ENCODE measurements at places on chromosomes 12 and 14.

GRCh38 chr14:23173031-23173430 is 10.4 kb downstream of the SLC7A8 start:
- no peak for DNase-seq

GRCh38 chr12:122834921-122835749 is at the start of gene HIP1R:
Gene HIP1R, plus strand, starts transcription at chr12:122835457. Its CDS starts 94 bp downstream, at chr12:122835551.
- peak; percentile 90 for DNase-seq

DNA sequence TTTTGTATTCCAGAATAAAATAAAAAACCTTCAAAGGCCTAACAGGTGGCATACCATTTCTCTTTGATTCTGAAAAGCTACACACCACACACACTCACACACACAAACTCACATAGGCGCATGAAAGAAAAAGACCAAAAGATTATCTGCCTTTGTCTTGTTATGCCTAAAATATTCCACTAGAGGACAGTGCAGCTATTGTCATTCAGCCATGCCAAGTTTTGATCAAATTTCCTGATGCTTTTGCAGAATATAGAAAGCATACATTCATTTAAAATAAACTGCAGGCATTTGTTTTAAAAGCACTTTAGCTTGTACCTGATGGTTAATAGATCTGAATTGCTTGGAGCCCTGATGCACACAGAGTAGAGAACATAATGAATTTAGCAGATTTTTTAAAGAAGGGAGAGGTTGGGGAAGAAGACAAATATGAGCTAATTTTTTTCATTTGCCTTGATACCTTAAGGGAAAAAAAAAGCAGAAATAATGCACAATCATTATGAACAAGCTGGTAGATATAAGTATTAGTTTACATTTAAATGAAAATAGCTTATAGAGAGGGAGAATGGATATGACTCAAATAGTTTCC is 1766.9 kb upstream of the SEL1L start:
- DNase-seq = peak; percentile 33

GRCh38 chr12:48969833-48970701 is 1.5 kb downstream of the WNT10B start:
- DNase-seq = no peak

DNA sequence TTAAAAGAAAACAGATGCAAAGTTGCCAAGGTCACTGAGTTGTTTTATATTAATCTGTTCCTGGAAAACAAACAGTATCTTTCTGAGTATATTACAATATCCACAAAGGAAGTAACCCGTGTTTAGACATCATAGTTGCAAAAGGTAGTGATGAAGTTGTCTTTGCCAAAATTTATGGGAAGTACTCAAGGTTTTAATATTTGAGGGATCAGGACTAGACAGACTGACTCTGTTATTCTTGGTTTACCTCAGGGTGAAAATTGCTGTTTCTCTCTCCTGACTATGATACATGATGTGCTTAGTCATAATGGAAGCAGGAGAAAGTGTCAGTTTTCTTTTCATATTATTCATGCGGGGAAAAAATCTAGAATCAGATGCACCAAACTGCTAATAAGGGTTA is 28.3 kb downstream of the TMEM233 start:
- no peak for DNase-seq

DNA sequence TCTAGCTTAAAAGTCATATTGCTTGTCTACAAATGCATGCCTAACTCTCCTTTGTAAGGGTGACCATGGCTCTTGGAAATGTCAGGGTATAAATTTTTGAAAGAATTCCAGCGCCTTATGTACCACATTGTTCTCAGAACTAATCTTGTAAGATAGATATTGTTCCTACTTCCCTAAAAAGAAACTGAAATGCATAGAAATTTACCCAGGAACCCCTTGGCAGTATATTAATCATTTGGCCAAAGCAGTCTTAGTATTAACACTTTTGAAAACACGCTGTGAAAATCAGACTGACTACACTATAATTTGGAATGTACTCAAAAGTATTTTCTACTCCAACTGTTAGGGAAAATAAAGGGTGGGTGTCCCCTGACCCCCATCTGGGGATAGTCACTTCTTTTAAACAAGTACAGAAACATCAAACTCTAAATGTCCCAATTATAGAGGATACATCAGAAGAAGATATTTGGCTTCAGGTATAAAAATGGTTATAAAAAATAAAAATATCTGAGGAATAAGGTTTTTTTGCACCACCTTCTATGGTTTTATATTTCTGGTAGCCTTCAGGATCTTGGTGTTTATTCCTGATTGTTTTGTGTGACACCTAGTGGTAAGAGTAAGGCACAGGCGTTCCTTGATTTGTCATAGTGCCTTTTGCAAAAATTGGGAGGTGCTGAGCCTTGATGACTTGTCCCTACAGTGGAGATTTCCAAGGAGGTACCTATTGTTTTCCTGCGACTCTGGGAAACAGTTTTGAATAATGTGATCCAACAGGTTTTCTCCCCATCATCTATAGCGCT is 2.2 kb upstream of the NFKBIA start:
- DNase-seq = peak; percentile 74

DNA sequence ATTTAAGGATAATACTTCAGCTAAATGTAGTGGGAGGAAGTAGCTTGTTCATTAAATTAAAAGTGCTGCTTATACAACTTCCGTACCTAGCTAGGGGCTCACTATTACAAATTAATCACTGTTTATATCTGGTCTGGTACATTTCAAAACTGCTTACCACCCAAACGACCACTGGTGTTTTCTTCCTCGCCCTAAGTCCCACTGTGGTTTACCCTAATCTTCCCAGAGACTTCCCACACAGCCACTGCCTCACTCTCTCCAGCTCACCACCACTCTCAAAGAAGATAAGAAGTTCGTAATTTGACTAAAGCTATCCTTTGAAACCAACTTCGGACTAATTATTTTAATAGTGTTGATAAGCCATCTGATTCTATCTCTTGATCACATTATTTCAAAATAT is 62.6 kb downstream of the PLXNC1 start:
- DNase-seq = no peak

DNA sequence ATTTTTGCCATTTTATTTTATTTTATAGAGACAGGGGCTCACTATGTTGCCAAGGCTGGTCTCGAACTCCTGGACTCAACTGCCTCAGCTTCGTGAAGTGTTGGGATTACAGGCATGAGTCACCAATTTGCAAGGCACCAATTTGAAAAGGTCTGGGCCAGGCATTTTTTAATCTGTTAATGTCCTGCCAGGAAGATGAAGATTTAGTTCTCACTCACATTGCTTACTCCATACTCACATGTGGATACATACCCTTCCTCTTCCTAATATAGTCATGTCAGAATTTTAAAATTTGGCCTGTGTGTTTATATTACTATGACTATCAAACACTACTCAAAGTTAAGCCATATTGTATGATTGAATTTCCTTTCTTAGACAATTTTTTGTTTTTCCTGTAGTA is 15.3 kb upstream of the EML1 start:
- no peak for DNase-seq

GRCh38 chr12:94421868-94422740 is 37.6 kb downstream of the CEP83 start:
- no peak for DNase-seq

DNA sequence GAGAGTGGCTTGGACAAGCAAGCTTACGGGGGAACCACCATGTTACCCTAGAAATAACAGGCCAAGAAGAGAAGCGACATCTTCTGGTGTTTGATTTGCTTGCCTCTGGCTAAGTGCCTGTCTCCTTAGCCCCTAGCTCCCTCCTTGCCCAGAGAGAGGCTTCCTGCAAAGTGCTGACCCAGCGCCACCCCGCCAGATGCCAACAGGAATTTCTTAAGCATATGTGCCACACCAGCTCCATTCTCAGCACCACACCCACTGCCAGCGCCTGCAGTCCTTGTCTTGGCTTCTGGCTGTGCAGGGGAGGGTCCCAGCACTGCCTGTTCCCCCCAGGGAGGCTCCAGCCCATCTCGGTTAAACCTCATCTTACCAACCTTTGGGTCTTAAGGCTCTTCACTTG is 74.2 kb upstream of the NCOR2 start:
- DNase-seq = no peak

GRCh38 chr12:124718458-124718857 is 145.2 kb downstream of the SCARB1 start:
- no peak for DNase-seq

GRCh38 chr12:110776410-110776809 is 33.7 kb upstream of the PPP1CC start:
- no peak for DNase-seq

DNA sequence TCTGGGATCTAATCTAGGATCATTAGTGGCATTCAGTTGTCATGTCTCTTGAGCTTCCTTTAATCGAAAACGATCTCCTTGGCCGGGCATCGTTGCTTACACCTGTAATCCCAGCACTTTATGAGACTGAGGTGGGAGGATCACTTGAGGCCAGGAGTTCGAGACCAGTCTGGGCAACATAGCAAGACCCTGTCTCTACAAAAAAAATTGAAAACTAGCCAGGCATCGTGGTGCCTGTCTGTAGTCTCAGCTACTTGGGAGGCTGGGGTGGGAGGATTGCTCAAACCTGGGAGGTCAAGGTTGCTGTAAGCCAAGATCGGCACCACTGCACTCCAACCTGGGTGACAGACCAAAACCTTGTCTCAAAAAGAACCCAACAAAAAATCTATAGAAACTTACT is 9.0 kb downstream of the PUS1 start:
- DNase-seq = no peak

GRCh38 chr14:75876530-75876929 is 105.3 kb downstream of the TGFB3 start:
- no peak for DNase-seq

DNA sequence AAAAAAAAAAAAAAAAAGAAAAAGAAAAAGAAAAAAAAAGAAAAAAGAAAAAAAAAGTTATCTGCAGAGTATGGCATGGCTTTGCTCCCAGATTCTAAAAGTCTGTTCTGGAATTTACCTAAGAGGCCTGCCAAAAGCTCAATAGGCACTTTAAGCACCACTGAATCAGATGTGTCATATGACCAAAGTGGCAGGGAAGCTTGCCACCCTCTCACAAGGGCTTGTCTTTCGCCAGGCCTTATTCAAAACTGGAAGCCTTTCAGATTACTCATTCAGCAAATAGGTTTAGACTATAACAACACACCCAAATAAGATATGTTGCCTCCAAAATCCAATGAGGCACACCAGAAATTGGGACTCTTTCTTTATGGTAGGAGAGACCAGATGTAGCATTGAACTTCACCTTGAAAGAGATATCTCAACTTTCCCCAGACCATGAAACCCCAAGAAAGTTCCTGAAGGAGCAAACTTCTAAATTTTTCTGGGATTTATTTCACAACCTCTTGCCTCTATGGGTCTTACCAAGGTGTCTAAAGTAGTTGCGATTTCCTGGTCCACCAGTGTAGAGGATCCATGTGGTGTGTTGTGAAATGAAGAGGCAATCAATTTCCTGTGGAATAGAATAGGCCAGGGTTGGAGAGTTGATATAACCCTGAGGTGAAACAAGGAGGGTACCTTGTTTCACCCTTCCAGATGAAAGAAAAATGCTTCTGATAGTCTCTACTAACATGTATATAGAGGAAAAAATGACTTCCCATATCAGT is 218.8 kb downstream of the DAD1 start:
- no peak for DNase-seq

DNA sequence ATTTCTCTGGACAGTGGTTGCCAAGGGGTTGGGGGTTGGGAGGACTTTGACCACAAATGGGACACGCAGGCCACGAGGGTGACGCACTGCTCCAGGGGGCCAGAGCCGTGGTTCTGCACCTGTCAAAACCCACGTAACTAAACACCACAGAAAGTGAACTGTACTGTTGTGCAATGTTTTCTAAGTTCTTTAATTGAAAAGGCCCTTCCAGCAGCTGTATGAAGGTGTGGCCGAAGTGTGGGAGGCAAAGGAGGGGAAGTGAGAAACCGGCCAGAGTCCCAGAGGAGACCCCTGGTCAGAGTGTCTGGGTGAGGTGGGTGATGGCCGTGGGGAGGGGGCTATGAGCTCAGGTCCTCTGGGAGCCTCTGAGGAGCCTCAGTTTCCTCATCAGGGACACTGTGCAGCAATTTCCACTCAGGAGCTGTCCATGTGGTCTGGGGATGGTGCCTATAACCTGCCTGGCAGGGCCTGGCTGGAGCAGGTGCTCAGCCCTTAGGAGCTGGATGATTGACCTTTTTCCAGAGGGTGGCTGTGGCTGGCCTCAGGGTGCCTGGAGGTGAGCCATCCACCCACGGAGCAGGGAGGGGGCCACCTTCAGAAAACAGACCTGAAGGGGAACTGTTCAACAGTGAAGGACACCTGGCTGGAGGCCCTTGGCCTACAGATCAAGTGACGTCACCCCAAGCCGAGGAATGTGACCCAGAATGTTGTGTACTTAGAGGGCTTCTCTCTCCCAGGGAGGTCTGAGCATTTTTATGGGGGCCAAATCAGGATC is 9.8 kb upstream of the BDKRB2 start:
- DNase-seq = no peak

GRCh38 chr14:103232831-103233319 is 101.2 kb upstream of the EIF5 start:
- DNase-seq = no peak

DNA sequence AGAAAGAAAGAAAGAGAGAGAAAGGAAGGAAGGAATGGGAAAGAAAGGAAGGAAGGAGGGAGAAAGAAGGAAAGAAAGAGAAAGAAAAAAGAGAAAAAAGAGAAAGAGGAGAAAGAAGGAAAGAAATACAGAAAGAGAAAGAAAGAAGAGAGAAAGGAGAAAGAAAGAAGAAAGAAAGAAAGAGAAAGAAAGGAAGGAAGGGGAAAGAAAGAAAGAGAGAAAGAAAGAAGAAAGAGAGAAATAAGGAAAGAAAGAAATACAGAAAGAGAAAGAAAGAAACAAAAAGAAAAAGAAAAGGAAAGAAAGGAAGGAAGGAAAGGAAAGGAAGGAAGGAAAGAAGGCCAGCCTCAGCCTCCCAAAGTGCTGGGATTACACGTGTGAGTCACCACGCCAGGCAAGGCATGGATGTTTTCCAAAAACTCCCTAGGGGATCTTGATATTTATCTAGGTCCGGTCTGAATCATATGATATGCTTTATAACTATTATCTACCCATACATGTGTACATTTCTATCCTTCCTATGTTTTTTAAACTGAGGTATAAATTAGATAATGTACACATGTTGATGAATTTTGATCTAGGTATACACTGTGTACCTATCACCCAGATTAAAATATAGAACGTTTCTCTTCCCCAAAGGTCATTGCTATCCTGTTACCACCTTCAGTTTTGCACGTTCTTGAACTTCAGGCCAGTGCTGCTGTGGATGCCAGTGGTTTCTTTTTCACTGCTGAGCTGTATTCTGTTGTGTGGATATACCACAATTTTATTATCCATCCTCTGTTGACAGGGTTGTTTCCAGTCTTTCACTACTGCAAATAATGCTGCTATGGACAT is 177.9 kb downstream of the RBM19 start:
- DNase-seq = no peak

- DNase-seq = no peak
Measured at GRCh38 chr14:20969336-20969735, 14.0 kb downstream of the RNASE2 start.
